ENCODE measurements at places on chromosomes 1 and 21. TPM values are rescaled to one million over a fixed set of nuclear protein-coding genes. Genes with fewer than 3 reads are reported as not detected.

GRCh38 chr21:25688275-25689155 is 46.2 kb downstream of the ATP5PF start:
- no peaks in the 10 kb centered on the region for H3K27me3 ChIP-seq
- no peak for DNase-seq
- no peak overlapping the region for H3K27ac ChIP-seq
- H3K4me1 ChIP-seq, result no peaks in the 10 kb centered on the region
- H3K36me3 ChIP-seq, result no peaks in the 10 kb centered on the region
- H3K4me3 ChIP-seq, result no peak overlapping the region

- peaks cover 13% of the 10 kb centered on the region for H3K36me3 ChIP-seq
- no peak overlapping the region for H3K27ac ChIP-seq
- no peak for DNase-seq
- H3K27me3 ChIP-seq, result no peaks in the 10 kb centered on the region
- H3K4me3 ChIP-seq, result no peak overlapping the region
These were observed 145.5 kb downstream of the TIAM1 start for GRCh38 chr21:31198575-31198974.

The CD48 gene
- 340 TPM for total RNA-seq

GRCh38 chr1:103516693-103517092 is 8.8 kb upstream of the RNPC3 start:
- no peak for DNase-seq
- no peaks in the 10 kb centered on the region for H3K27me3 ChIP-seq
- H3K36me3 ChIP-seq, result peaks cover 5% of the 10 kb centered on the region

- no peak for DNase-seq
- H3K36me3 ChIP-seq, result no peaks in the 10 kb centered on the region
- H3K4me1 ChIP-seq, result no peaks in the 10 kb centered on the region
- H3K4me3 ChIP-seq, result no peak overlapping the region
- H3K27me3 ChIP-seq, result peaks cover 4% of the 10 kb centered on the region
- no peak overlapping the region for H3K27ac ChIP-seq
These were observed 147.8 kb upstream of the MAP1LC3C start for GRCh38 chr1:242146652-242147051.

- H3K4me1 ChIP-seq, result peaks cover 19% of the 10 kb centered on the region
- peak overlapping the region; percentile 10 for H3K27ac ChIP-seq
- DNase-seq, result peak; percentile 76
- no peaks in the 10 kb centered on the region for H3K36me3 ChIP-seq
- H3K27me3 ChIP-seq, result no peaks in the 10 kb centered on the region
These were observed 33.0 kb downstream of the LAMC2 start for GRCh38 chr1:183218971-183219615.

The DENND2C gene
- total RNA-seq, result 0.47 TPM

DNA sequence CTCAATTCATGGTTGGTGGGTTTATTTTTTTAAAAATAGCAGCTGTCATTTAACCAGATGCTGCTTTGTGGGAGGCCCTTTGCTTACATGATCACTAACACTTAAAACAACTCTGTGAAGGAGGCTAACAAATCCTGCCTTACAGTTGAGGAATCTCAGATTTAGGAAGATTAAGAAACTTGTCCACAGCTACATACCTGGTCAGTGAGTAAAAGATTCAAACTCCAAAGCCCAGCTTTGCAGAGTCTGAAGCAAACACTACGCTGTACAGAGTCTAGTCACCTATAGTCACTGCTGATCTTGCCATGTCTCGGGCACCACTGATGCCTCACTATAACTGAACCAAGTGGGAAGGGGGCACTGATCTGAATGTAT is 535.4 kb downstream of the SMYD3 start:
- peaks cover 1% of the 10 kb centered on the region for H3K36me3 ChIP-seq
- H3K4me1 ChIP-seq, result no peaks in the 10 kb centered on the region
- H3K27me3 ChIP-seq, result no peaks in the 10 kb centered on the region
- DNase-seq, result no peak

DNA sequence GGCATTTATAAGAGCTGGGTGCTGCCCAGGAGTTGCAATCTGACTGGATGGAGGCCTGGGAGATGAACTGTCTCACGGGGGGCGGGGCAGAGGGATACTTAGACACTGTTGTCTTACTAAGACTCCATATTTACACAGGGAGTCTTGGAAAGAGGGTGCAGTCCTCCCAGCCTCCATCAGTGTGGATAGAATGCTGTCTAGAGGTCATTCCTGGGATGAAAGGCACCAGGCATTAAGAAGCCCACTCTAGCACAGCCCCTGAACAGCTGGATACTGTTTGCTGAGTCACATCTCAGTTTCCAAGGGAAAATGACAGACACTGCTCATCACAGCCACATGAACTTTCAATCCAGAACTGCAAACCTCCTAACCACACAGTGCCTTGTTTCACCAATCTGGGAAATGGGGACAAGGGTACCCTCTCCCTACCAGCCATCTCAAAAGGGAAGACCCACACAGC is 43.3 kb downstream of the SSBP3 start:
- no peak overlapping the region for H3K4me3 ChIP-seq
- H3K4me1 ChIP-seq, result peaks cover 69% of the 10 kb centered on the region
- peaks cover 3% of the 10 kb centered on the region for H3K36me3 ChIP-seq
- H3K27me3 ChIP-seq, result no peaks in the 10 kb centered on the region

DNA sequence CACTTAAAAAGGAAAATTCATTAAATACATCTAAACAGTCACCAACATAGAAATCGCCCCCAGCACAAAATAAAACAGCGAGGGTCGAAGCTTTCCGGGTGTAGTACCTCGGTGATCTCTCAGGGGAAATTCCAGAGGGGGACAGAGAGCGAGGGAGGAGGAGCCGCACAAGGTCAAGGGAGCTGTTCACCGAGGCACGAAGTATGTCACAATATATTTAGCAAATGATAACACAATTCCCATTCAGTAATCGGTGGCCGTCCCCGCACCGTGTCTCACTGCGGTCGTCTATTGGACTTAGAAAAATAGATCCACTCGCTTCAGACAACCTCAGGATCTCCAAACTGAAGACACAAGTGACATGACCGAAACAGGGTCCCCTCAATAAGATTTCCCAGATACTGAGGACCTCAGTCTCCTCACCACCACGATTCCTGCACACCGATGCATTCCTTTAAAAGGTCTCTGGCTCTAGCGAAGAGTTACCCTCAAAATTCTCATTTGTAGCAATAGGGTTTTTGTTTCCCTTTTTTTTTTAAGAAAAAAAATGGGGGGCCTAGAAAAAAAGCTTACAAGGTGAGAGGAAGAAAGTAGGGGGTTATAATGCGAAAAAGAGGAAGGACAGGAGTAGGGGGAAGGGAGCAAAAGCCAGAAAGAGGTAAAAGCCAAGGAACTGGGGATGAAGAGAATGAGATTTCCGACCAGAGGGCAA is 1.1 kb downstream of the LPGAT1 start:
- peaks cover 46% of the 10 kb centered on the region for H3K4me1 ChIP-seq
- DNase-seq, result no peak
- H3K27ac ChIP-seq, result peak overlapping the region; percentile 75
- no peaks in the 10 kb centered on the region for H3K36me3 ChIP-seq
- no peaks in the 10 kb centered on the region for H3K27me3 ChIP-seq

- DNase-seq, result no peak
- peaks cover 46% of the 10 kb centered on the region for H3K27me3 ChIP-seq
- H3K36me3 ChIP-seq, result no peaks in the 10 kb centered on the region
- H3K27ac ChIP-seq, result no peak overlapping the region
These were observed 2.1 kb downstream of the C1orf21 start for GRCh38 chr1:184388971-184389370.

DNA sequence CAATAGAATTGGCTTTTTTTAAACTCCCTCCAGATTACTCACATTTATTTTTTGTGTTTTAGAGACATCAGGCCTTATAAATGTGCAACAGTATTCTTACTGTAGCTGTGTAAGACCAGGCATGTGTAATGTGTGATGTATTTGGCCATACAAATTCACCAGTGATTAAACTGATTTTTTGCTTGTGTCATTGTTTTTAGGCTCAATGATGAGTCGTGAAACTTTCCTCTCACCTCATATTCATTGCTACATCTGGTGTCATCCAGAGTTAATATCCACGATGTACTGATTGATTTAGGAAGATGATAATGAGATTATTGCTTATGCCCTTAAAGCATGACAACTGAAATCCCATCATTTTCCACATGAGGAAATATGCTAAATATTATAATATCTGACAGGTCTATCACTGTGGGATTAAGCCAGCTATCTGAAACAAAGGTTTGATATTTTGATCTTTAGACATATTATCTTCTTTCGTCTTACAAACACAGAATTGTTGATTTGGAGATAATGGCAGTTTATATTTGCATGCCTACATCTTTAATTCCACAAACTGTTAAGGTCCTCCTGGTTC is 487.9 kb downstream of the PTBP2 start:
- H3K4me1 ChIP-seq, result no peaks in the 10 kb centered on the region
- DNase-seq, result no peak
- peaks cover 2% of the 10 kb centered on the region for H3K36me3 ChIP-seq
- H3K27me3 ChIP-seq, result no peaks in the 10 kb centered on the region
- no peak overlapping the region for H3K27ac ChIP-seq

DNA sequence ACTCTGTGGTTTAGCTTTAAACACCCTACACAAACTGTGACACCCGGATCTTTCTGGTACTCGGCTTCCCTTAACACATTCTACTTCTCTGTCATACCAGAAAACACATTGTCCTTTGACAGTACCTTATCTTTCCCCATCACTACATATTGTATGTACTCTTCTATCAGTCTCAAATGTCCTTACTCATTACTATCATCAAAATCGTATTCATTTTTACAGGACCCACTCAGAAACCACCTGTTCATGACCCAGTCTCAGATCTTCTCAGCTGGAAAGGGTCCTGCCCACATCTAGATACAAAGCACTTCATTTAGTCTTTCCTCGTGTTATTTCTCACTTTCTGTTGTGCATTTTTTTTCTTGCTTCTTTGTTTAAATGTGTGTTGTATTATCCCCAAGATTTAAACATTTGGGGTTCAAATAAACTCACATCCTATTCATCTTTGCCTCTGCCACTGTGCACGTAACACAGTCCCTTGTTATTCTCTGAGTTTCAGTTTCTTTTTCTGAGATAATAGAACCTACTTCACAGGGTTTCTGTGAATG is 27.7 kb downstream of the CD34 start:
- no peaks in the 10 kb centered on the region for H3K27me3 ChIP-seq
- no peaks in the 10 kb centered on the region for H3K36me3 ChIP-seq
- peak overlapping the region; percentile 97 for H3K27ac ChIP-seq
- peaks cover 40% of the 10 kb centered on the region for H3K4me1 ChIP-seq
- DNase-seq, result peak; percentile 31
- H3K4me3 ChIP-seq, result peak overlapping the region; percentile 76

- H3K27ac ChIP-seq, result no peak overlapping the region
- H3K27me3 ChIP-seq, result peaks cover 6% of the 10 kb centered on the region
- no peak for DNase-seq
- H3K4me3 ChIP-seq, result no peak overlapping the region
- no peaks in the 10 kb centered on the region for H3K36me3 ChIP-seq
- no peaks in the 10 kb centered on the region for H3K4me1 ChIP-seq
These were observed 105.4 kb upstream of the LBR start for GRCh38 chr1:225533238-225533637.

The NBPF20 gene
- 1.8 TPM for total RNA-seq

DNA sequence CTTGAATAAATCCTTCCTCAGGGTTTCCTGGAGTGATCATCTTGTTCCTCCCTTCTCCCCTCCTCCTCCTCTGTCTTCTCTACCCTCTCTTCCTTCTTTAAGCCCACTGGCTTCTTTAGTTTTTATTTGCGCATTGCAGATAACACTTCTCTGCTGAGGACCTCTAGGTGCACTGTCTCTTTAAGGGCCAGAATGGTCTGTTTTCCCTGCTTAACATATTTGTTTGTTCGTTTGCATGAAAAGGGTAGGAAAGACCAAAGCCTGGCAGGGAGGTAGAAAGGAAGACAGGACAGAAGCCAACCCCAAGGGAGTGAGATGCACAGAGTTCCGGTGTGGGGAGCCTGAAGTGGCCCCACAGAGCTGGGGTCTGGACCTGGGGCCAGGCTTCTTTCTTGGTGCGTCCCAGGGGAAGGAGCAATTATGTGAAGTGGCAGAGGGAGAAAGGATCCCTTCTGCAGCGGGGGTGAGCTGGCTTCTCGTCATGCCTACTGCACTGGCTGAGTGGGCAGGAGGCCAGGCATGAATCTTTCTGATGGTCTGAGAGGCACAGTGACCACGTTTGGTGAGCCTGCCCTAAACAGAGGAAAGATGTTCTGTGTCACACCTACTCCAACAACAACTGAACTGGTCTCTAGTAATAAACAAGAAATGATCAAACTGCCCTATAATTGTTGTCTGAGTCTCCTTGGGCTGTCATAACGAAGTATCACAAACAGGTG is 232.7 kb downstream of the KCNJ6 start:
- H3K27me3 ChIP-seq, result peaks cover 2% of the 10 kb centered on the region
- H3K4me1 ChIP-seq, result no peaks in the 10 kb centered on the region
- no peaks in the 10 kb centered on the region for H3K36me3 ChIP-seq

- no peaks in the 10 kb centered on the region for H3K36me3 ChIP-seq
- H3K27me3 ChIP-seq, result no peaks in the 10 kb centered on the region
- no peak for DNase-seq
- no peak overlapping the region for H3K4me3 ChIP-seq
- no peaks in the 10 kb centered on the region for H3K4me1 ChIP-seq
These were observed 110.0 kb upstream of the COL11A1 start for GRCh38 chr1:103218369-103218768.

- H3K4me1 ChIP-seq, result no peaks in the 10 kb centered on the region
- no peak overlapping the region for H3K27ac ChIP-seq
- H3K36me3 ChIP-seq, result no peaks in the 10 kb centered on the region
- no peak for DNase-seq
These were observed 67.2 kb downstream of the ATP5PO start for GRCh38 chr21:33848249-33848953.

DNA sequence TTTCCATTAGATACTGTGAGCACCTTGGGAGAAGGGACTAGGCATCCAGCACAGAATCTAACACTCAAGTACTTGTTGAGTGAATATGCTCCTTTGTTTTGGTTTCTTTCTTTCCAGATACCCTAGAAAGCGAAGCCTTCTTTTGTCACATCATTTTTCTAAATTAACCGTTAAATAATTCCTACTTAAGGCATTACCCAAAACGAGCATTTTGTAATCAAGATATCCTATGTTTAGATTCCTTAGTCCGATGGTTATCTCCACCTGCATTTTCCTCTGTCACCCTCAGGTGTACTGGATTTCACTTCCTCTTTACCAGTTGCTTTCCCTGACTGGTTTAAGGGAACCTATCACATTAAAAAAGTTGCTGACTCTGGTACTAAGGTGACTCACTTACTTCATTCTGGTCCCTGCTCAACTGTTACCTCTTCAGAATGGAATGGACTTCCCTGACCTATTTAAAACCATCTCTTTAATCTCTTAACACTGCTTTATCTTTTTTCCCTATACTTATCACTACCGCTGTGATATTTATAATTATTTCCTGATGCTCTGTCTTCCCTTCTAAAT is 3.2 kb downstream of the B3GALNT2 start:
- peaks cover 24% of the 10 kb centered on the region for H3K4me1 ChIP-seq
- no peak for DNase-seq
- no peak overlapping the region for H3K4me3 ChIP-seq
- H3K27ac ChIP-seq, result no peak overlapping the region
- no peaks in the 10 kb centered on the region for H3K36me3 ChIP-seq
- H3K27me3 ChIP-seq, result no peaks in the 10 kb centered on the region

DNA sequence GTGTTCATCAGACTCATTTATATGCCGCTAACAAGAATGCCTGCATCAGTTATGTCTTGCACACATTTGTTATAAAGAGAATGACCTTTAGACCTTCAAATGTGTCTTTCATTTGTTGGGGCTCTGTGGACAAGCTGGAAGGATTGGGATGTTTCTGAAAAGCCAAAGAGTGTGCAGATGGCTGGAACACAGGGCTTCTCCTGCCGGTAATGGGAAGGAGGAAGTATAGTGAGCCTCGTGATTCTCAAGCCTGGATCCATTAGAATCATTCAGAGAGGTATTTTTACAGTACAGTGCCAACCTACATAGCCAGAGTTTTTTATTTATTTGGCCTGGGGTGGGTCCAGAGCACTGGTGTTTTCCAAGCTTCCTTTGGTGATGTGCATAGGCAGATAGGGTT is 40.6 kb upstream of the ATP1A1 start:
- peaks cover 62% of the 10 kb centered on the region for H3K4me1 ChIP-seq
- H3K27ac ChIP-seq, result no peak overlapping the region
- H3K4me3 ChIP-seq, result no peak overlapping the region
- DNase-seq, result no peak
- H3K27me3 ChIP-seq, result no peaks in the 10 kb centered on the region
- H3K36me3 ChIP-seq, result no peaks in the 10 kb centered on the region

The ELAVL4 gene
- not detected for total RNA-seq
